Islet precursor cell (in vitro differentiated cells): ENCODE measurements at places on chromosomes 16 and 17.

DNA sequence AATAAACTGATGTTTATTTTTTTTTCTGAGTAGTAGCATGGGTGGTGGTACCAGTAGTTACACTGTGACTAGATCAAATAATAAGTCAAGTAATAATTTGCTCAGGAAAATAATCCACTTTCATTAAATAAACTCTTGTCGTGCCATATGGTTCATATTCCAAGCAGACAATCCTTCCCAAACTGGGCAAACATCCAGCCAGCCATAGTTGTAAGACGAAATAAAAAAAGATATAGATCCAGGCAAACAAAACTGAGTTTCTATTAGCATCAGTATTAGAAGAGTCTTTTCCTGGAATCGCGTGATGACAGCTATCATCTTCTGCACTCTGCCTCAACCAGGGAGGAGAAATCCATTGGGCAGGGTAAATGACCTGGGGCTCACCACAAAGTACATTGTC lies 508.4 kb upstream of the GOT2 start:
- DNase-seq: no peak

GRCh38 chr16:15650698-15651171 lies 690 bp downstream of the NDE1 start:
- DNase-seq: peak; percentile 59

- DNase-seq: no peak
Measured at GRCh38 chr17:48556576-48557401, 11.9 kb upstream of the HOXB2 start.

DNA sequence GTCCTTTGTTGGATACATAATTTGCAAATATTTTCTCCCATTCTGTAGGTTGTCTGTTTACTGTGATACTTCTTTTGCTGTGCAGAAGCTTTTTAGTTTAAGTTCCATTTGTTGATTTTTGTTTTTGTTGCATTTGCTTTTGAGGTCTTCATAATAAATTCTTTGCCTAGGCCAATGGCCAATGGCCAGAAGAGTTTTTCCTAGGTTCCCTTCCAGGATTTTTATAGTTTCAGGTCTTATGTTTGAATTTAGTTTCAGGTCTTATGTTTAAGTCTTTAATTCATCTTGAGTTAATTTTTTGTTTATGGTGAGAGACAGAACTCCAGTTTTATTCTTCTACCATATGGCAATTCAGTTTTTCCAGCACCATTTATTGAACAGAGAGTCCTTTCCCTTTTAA lies 90.1 kb upstream of the GOT2 start:
- no peak for DNase-seq

DNA sequence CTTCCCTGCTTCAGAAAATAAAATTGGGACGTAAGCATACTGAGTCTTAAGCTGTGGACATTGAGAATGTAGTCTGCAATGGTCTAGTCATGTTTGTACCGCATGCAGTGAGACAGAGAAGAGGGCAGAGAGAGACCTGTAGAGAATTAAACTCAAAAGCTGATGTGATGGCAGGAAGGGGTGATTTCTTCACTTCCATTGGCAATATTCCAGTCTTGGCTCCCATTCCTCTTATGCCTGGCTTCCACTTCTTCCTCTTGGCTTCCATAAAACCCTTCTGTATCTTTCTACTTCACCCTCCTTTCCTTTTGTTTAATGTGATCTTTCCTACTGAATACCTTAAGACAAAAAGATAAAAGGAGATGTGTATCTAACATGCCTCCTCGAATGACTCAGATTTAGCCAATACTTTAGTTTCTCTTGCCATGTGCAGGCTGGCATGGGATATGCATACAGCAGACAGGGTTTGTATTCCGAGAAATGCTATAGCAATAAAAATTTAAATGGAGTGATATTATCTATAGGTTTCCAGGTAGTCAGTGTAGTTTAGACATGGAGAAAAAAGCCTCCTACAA lies 423.1 kb upstream of the DYNLRB2 start:
- DNase-seq: no peak

GRCh38 chr17:67376737-67377487 lies at the start of gene PITPNC1:
TSS of gene PITPNC1 (plus strand) at chr17:67377281.
- DNase-seq: peak; percentile 97

DNA sequence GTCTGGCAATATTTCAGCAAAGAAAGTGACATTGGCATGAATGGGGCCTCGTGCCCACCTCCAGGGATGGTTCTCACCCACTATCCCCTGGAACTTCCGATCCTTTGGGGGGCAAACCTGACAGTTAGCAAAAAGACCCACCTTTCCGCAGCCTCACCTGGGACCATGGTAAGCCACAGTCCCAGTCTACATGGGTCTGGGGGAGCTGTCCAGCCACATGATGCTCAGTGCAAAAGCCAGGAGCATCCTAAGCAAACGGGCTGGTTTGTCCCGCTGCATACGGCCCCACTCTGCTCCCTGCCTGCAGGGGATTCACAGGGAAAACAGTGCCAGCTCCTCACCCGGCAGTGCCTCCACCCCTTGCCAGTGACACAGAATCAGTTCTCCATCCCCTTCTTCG lies 19.3 kb downstream of the AIPL1 start:
- DNase-seq: no peak

DNA sequence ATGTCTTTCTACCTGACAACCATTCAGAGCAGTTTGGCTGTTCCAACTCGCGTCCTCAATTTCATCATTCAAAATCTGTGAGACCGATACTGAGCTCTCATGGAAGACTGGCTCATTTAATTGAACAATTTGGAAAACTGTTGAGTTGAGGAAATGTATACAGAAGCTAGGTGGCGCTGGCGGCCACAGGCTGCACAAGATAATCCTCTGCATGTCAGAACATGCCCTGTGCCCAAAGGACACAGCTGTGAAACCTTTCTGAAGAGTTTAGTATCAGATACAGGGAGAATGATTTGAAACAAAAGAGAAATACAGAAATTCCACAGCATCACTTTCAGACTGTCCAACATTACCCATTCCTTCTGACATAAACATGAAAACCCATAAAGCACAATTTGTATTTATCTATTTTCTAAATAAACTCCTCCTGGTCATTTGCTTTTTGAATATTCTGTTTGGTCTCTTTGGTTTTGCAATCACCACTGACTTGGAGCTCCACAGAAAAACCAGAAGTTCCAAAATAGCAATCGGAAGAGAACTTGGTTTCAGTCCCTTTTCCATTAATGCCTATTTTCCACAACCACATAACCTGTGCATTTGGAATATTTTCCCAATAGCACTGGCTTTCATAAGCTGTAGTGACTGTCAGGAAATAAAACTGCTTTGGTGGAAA lies 192.8 kb downstream of the MAP2K6 start:
- DNase-seq: peak; percentile 89

- no peak for DNase-seq
Measured at GRCh38 chr17:6257336-6257735, 177.6 kb downstream of the AIPL1 start.

GRCh38 chr16:80807906-80808305 lies 3.5 kb upstream of the CDYL2 start:
- no peak for DNase-seq
